Peyer's patch (tissue), 4 donors: ENCODE measurements at places on chromosomes 5 and 9.
A peak's percentile ranks its signal among the peaks of the same experiment; 100 is the strongest.

DNA sequence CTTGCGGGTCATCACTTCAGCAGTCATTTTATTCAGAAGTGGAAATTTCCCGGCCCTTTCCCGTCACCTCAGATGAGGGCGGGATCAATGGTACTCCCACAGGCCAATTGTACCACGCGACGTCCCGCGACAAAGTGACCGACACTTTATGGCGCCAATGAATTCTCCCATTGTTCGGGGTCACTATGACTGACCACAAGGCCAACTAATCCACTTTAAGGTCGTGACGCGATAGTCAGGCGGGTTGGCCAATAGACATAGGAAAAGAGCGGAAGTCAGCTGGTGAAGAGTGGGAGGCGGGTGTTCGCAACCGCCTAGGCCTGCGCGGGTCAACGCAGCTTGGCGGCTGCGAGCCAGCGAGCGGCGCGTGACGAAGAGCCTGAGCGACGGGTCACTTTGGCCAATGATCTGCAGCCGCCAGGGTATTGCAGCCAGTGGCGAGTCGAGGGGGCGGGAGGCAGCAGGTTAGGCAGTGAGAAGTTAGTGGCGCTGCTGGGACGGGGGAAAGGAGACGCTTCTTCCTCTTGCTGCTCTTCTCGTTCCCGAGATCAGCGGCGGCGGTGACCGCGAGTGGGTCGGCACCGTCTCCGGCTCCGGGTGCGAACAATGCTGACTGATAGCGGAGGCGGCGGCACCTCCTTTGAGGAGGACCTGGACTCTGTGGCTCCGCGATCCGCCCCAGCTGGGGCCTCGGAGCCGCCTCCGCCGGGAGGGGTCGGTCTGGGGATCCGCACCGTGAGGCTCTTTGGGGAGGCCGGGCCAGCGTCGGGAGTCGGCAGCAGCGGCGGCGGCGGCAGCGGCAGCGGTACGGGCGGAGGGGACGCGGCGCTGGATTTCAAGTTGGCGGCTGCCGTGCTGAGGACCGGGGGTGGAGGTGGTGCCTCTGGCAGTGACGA lies at the start of gene ANKHD1:
Gene ANKHD1, plus strand, starts transcription at position 472 of the 896 bp plus-strand sequence. Its CDS starts 135 bp downstream, at position 607.
- peak; percentile 98 for DNase-seq

GRCh38 chr5:136427426-136427825 lies 62.1 kb upstream of the TRPC7 start:
- DNase-seq, result no peak

DNA sequence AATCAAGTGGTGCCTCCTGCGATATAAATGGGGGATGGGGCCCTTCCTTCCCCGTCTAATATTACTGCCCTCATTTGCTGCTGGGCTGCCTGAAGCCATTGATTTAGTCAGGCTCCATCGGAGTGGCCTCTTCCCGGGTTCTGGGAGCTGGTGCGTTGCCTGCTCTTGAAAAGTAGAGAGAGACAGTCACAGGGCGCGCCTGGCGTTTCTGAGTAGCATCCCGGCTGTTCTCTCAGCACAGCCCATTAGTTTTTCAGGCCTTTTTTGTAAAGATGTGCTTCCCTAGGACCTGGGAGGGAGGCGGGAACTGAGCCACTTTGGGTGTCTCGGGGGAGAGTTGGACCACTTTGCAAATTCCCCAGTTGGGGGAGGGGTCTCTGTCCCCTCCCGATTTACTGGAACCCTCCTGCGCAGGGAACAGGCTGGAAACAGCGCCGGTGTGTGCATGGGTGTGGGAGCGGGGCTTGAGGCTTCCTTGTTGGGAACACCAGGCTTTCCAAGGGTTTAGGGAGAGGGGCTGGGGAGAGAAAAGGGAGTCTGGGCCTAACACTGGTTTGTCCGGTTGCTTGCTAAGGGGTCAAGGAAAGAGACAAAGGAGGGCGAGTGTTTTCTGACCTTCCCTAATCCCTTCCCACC lies 4.7 kb downstream of the PRDM6 start:
- DNase-seq, result no peak

DNA sequence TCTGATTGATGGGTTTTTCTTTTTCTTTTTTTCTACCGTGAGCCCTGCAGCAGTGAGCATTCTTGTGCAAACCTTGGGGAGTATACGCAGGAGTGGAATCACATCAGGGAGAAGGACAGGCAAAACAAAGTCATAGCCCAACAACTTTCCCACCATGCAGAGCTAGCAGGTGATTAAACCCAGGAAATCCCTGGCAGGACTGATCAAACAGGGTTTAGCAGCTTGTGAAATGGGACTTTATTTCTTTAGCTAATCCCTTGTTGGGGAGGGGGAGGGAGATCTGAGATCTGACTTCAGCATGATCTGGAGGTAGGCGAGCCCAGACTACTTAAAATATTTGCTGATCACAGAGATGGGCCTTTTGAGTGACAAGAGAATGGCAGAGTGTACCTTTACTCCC lies 162.0 kb upstream of the GLRA1 start:
- no peak for DNase-seq

DNA sequence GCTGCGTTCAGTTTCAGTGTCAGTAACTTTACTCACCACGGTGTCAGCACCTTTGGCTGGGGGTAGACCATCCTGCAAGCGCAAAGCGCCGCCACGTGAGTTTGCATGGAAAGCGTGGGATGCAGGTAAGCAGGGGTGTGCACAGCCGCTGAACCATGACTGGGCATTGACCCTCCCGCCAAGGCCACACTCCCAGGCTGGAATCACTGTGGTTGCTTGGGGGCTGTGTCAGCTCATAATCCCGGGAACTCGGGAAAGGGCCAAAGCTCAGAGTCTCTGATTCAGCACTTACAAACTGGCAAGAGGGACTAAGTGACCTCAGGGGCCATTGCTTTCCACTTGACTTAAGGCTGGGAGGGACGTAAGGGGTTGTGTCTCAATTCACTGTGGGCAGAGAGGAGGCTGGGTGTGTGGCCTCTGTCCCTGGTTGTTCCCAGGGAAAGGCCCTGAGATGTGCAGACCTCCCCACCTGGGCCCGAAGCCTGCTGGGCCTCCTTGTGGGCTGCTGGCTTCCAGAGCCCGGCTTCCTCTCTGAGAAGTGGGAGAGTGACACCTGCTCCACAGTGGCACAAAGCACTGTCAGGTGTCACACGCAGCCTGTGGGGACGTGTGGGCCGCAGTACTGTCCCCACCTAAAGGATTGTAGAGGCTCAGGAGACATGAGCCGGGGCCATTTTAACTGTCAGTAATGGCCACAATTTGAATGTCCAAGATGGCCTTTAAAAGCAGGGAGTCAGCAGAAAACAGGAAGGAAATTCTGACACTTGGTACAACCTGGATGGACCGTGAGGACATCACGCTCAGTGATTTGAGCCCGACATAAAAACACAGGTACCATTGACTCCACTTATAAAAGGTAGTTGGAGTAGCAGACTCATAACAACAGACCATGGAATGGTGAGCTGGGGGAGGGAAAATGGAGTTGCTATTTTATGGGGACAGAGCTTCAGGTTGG lies 16.7 kb downstream of the ABO start:
- DNase-seq, result no peak

GRCh38 chr5:9545136-9545991 lies 511 bp downstream of the SEMA5A start:
- DNase-seq, result no peak

DNA sequence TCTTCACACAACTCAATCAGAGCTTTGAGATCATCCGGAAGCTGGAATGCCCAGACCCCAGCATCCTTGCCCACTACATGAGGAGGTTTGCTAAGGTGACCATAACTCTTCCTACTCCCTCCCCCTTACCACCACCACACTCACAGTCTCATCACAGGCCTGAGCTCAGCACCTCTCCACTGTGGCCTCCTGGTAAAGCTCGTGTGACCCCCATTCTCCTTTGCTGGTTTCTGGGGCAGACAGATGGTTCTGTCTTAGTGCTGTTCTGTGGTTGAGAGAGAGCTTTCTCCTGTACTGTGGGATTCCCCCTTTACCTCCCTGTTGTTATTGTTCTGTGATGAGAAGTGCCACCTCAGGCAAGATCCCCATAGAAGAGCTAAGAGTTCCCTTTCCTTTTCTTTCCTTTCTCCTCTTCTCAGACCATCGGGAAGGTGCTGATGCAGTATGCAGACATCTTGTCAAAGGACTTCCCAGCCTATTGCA lies 92.7 kb upstream of the RUSC2 start:
- DNase-seq, result no peak

DNA sequence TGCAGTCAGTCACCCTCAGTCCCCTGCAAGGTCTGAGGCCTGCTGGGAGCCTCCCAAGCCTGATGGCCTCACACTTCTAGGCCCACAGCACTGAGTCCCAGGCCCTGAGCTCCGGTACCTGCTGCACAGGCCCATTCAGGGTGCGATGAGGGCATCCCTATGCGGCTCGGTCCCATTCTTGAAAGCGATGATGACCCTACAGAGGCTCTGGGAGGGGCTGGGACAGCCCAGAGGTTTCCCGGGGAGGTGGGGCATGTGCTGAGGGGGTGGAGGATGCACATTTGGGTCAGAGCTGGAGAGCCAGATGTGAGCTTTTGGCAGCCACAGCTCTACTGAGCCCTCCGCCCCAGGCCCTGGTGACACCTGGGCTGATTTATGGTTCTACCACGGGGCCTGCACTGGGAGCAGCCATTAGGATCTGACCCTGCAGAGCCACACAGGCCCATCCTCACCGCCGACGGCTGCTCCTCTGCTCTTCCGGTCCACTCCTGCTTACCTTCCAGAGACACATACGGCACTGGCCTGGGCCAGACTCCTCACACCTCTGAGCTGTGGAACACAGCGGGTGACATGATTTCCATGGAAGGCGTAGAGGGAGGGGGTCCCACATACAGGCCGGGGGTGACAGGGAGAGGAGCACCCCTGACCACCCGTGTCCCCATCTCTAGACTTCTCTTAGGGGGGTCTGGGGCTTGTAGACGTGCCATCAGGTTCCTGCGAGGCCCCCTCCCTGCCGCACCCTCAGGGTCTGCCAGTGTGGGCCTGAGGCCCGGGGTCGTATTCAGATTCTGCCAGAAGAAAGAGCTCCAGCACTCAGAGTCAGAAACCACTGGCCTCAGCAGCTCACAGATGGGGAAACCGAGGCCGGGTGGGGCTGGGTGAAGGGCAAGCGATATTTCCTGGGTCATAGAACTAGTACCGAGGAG lies 53.4 kb downstream of the COL23A1 start:
- DNase-seq, result no peak

DNA sequence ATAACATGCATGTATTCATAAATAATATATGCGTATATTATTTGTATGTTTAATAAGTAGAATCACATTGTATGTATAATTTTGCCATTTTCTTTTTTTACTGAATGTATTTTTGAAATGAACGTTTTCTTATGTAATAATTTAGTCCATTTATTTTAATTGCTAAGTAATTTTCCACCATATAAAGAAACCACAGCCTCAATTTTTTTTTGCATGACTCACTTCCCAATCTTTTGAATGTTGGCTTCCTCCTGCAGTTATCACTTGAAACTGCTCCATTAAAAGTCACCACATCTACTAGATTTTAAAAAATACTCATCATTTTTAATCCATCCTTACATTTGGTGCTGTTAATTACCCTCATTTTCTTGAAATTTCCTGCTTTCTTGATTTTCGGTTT lies 363.3 kb upstream of the MEF2C start:
- no peak for DNase-seq

GRCh38 chr9:126453156-126453963 lies 126.7 kb downstream of the MVB12B start:
- DNase-seq, result peak; percentile 28
